ENCODE measurements at places on chromosomes 2 and 18.

- no peak for DNase-seq
Measured at GRCh38 chr2:239821694-239822075, 203.5 kb downstream of the NDUFA10 start.

GRCh38 chr2:134078354-134078753 lies 175.5 kb upstream of the MGAT5 start:
- DNase-seq, result no peak

DNA sequence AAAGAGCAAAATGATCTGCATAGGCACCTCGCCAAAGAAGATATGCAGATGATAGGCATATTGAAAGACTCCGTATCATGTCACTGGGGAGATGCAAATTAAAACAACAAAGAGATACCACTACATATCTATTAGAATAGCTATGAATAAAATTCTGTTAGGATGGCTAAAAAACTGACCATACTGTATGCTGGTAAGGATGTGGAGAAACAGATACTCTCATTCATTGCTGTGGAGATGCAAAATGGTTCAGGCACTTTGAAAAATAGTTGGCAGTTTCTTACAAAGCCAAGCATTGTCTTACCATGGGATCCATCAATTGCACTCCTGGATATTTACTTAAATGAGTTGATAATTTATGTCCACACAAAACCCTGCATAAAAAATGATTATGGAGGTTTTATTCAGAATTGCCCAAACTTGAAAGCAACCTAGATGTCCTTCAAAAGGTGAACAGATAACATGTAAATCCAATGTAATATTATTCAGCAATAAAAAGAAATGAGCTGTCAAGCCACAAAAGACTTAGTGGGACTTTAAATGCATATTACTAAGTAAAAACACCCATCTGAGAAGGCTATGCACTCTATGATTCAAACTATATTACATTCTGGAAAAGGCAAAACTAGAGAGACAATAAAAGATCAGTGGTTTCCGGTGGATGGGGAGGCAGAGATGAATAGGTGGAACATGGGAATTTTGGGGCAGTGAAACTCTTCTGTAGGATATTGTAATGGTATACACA lies 31.2 kb downstream of the ZNF385B start:
- DNase-seq, result no peak

- DNase-seq, result peak; percentile 30
Measured at GRCh38 chr2:1641523-1641922, 102.8 kb downstream of the PXDN start.

- DNase-seq, result no peak
Measured at GRCh38 chr18:78772360-78773302, 207.0 kb upstream of the SALL3 start.

GRCh38 chr18:30527226-30527625 lies 515.3 kb downstream of the DSC3 start:
- no peak for DNase-seq

DNA sequence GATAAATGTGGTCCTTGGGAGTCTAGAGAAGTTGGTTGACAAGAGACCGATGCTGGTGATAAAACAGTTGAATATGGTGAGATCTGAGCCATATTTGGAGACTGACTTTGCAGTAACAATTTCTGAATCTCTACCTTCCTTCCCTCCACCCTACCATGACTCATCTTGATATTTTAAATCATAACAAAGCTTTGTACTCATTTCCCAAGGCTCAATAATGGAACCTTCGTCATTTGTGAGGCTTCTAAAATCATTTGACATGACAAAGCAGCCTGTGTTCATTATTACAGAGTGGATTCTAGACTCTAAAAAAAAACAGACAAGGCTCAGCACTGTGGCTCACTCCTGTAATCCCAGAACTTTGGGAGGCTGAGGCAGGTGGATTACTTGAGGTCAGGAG lies 38.5 kb upstream of the PDCL3 start:
- DNase-seq, result no peak

DNA sequence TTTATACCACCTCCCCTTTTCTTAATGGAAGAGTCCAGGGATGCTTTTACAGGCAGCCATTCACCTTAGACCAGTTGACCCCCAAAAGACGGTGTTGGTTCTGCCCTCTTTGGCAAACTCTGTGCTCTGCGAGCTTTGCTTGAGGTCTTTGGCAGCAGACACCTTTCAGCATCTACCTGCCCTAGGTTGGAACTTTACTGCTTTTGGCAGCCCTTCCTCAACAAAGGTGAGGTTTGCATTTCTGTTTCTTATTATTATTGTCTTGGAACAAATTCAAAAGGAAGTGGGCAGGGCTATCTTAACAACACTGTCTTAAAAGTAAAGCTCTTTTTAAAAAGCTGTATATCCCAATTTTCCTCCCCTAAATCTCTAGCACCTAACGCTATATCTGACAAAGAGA lies 136.4 kb upstream of the SLC14A2 start:
- DNase-seq, result no peak

- DNase-seq, result no peak
Measured at GRCh38 chr2:3488061-3488531, 31.2 kb downstream of the ADI1 start.

DNA sequence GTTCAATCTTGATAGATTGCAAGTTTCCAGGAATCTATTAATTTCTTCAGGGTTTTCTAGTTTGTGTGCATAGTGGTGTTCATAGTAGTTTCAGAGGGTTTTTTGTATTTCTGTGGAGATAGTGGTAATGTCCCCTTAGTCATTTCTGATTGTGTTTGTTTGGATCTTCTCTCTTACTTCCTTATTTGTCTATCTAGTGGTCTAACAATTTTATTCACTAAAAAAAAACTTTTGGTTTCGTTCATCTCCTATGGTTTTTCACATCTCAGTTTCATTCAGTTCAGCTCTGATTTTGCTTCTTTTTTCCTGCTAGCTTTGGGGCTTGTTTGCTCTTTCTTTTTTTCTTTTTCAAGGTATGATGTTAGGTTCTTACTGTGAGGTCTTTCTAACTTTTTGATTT lies 94.5 kb downstream of the SNTG2 start:
- DNase-seq, result no peak

- DNase-seq, result no peak
Measured at GRCh38 chr2:157281316-157281715, 23.8 kb downstream of the GALNT5 start.

- no peak for DNase-seq
Measured at GRCh38 chr2:191857259-191857805, 10.4 kb upstream of the CAVIN2 start.

DNA sequence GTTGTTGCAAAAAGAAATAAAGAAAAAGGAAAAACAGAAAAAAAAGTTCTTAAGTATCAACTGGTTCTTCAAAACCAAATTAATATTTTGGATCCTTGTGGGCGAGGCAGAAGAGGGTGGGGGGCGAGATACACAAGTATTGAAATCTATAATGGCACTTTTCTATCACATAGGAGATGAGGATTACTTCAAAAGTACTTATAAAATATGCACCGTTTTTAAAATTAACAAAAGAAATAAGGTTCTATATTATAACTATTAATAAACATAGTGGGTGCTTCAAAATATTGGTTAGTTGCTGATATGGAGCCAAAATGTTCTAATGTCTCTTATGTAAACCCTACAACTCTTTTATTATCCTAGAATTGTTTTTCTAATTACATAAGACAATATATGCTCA lies 2.1 kb downstream of the FECH start:
- no peak for DNase-seq

DNA sequence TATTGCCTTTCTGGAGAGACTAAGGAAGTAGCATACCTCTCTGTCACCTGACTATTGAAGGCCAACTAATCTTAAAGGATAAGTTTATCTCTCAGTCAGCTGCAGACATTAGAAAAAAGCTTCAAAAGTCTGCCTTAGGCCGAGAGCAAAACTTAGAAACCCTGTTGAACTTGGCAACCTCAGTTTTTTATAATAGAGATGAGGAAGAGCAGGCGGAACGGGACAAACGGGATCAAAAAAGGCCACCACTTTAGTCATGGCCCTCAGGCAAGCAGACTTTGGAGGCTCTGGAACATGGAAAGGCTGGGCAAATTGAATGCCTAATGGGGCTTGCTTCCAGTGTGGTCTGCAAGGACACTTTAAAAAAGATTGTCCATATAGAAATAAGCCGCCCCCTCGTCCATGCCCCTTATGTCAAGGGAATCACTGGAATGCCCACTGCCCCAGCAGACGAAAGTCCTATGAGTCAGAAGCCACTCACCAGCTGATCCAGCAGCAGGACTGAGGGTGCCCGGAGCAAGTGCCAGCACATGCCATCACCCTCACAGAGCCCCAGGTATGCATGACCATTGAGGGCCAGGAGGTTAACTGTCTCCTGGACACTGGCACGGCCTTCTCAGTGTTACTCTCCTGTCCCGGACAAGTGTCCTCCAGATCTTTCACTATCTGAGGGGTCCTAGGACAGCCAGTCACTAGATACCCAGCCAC lies 61.5 kb upstream of the FAM98A start:
- DNase-seq, result no peak

- DNase-seq, result no peak
Measured at GRCh38 chr18:26813043-26813442, 52.5 kb downstream of the AQP4 start.

DNA sequence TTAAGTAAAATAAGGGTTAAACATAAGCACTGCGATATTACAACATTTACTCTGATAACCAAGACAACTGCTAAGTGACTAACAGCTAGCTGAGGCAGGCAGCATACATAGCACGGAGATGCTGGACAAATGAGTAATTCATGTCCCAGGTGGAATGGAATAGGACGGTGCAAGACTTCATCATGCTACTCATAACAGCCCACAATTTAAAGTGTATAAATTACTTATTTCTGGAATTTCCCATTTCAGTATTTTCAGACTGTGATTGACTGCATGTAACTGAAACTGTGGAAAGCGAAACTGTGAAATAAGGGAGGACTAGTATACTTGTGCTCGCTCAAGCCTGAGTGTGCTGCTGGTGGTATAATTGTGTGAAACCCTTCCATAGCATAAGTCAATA lies 12.9 kb downstream of the IER3IP1 start:
- DNase-seq, result no peak

DNA sequence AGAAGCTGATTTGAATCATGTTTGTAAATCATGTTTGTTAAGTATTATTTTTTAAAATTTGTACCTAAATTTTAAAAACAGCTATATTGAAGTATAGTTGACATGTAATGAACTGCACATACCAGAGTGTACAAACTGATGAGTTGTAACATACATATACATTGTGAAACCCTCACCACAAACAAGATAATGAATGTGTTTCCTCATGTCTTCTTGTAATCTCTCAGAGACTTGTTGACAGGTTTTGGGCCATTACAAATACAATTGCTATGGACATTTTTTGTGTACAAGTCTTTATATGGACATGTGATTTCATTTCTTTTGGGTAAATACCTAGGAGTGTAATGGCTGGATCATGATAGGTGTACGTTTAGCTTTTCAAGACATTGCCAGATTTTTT lies 21.5 kb downstream of the WDR43 start:
- no peak for DNase-seq

GRCh38 chr2:27236136-27236535 lies 19.0 kb downstream of the CAD start:
- DNase-seq, result no peak

- DNase-seq, result no peak
Measured at GRCh38 chr2:148754864-148755263, 110.3 kb downstream of the EPC2 start.

DNA sequence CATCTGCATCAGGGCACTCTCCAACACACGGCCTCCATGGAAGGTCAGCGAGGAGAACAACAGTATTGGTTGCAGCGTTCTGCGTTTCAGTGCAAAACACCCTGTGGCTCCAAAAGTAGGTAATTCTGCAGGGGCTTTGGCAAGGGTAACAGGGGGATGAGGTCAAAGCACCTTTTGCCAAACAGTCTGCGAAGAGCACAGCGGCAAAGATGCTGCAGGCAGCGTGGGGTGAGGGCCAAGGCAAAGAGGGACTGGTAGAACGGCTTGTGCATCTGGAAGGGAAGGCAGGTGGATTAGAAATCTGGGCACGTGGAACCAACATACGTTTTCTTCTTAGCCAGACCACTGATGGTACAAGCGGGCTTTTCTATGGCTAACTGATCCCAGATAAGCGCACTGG lies 26.6 kb upstream of the GBX2 start:
- DNase-seq, result no peak

GRCh38 chr2:224171226-224171625 lies 132.1 kb upstream of the SERPINE2 start:
- no peak for DNase-seq

DNA sequence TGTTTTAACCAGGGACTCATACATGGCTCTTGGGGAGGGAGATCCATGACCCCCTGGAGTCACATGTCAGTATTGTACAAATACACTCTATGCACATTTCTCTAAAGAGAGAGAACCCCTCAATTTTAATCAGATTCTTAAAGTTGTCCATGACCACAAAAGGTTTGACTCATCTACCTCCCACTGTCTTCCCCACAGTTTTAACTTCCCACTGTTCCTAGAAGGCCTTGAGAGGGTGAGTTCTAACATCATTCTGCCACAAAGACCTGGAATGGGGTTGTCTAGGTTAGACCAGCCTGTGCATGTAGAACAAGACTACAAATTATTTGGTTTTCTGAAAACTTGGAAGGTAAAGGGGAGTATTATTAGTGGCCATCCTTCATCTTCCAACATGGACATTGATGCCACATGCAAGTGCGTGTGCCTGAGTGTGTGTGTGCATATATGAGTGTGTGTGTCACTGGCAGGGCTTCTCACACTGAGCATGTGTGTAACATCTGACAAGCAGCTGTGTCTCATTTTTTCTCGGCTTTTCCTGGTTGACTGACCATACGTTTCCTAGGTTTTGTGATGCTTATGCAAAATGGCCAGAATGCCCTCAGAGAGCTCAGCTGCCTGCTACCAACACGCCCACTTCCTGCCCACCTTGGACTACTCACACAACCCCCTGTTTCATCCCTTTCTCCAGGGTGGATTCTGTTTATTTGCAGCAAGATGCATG lies 94.6 kb upstream of the LGALSL start:
- no peak for DNase-seq

GRCh38 chr2:84486441-84487115 lies 27.5 kb upstream of the SUCLG1 start:
- DNase-seq, result no peak

GRCh38 chr2:225022188-225022587 lies 20.1 kb downstream of the DOCK10 start:
- DNase-seq, result no peak

GRCh38 chr18:42298759-42299675 lies 344.0 kb downstream of the PIK3C3 start:
- no peak for DNase-seq

- no peak for DNase-seq
Measured at GRCh38 chr18:4672162-4672561, 217.1 kb upstream of the DLGAP1 start.
